ENCODE measurements at places on chromosomes 7 and 10.
A peak's percentile ranks its signal among the peaks of the same experiment; 100 is the strongest.

DNA sequence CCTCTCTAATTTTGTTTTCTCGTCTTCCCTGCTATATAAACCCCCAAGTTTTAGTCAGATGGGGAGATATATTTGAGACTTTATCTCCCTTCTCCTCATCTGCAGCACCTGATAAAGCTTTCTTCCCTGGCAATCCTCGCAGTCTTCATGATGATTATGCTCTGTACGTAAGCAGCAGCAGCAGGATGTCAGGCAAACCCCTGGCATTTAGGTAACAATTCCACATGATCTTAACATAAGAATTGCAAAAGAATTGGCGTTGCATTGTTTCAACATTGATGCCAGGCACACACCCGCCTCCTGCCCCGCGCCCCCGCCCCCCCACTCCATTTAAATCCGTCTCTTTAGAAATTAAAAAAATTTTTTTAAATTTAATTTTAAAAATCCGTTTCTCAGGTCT is 6.1 kb downstream of the PKD1L1 start:
- no peak for DNase-seq

DNA sequence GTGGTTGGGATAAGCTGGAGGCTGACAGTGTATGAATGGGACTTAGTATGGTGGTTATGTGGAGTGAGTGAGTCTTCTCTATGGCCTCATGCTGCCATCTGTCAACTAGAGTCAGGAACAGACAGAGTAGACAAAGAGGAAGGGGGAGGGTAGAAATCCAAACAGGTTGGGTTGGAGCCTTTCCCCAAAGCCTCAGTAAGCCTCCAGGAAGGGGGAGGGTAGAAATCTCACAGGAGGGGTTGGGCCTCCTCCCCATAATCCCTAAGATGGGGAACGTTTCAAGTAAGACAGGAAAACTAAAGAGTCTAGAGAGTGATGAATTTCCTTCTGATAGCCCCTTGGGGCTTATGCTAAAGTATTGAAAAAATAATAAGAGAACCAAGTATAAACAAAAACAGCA is 2.0 kb upstream of the AKR1B15 start:
- no peak for DNase-seq

GRCh38 chr7:70040970-70041766 is 442.9 kb downstream of the AUTS2 start:
- no peak for DNase-seq

DNA sequence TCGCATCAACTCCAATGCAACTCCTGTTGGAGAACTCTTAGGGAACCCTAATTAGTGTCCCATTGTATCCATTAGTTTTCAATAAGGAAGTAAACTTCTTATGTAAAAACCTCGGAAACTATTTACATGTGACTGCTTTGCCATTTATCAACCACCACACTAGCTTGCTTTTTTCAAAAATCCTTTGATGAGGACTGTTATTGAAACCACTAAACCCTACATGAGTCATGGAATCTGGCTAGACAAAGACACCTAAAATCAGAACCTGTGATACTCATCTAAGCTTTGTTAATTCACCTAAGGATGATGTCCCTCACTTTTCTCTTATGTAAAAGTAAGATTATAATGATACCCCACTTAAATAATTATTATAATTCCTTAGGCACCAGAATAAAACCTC is 414.1 kb upstream of the ETV1 start:
- DNase-seq: no peak

DNA sequence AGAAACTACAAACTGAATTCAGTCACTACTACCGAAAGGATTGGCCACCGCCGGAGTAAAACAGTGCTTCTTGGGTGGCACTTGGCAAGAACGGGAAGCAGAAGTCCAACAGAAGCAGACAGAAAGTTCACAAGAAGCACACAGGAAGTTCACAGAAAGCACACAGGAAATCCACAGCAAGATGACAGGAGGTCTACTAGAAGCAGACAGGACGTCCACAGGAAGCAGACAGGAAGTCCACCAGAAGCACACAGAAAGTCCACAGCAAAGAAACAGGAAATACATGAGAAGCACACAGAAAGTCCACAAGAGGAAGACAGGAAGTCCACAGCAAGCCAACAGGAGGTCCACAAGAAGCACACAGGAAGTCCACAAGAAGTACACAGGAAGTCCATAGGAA is 399.2 kb upstream of the AUTS2 start:
- DNase-seq: no peak

- DNase-seq: no peak
These were observed 50.2 kb downstream of the MTURN start for GRCh38 chr7:30184791-30185487.

DNA sequence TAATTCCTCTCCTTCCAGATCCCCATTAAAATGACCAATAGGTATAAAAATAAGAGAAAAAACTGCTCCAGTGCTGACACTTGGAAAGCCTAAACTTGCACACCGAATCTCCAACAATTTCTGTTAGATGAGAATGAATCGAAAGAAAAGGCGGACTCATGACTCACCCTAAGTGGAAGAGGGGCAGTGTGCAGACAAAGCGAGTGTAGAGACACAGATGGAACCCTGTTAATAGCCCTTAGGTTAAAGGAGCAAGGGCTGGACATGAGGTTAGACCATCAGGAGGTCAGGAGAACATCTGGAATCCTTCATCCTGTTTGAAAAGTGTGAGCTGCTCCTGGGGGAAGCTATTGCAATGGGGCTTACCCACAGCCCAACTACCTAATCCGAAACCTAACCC is 103.4 kb upstream of the GLI3 start:
- DNase-seq: no peak

DNA sequence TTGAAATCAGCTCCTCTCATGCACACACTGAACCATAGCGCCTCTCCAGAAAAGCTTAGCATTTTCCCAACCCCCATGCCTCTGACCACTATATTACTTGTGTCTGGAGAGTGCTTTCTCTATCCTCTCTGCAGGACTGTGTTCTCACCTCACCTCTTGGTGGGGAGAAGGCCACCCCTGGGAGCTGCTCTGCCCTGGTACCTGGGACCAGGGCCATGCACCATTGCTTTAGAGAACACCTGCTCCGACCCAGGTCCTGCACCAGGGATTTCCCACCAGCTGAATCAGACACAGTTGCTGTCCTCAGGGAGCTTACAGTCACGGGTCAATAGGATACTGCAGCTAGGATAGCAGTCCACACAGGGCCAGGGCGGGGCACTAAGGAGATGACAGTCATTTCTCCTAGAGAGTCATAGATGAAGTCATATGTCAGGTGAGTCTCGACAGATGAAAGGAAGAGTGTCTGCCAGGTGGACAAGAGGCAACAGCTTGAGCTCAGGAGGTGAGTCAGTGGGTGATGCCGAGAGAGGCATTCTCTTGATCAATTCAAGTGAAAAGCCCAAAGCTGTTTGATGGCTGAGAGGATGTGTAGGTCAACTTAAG is 619 bp upstream of the LMTK2 start:
- peak; percentile 13 for DNase-seq

DNA sequence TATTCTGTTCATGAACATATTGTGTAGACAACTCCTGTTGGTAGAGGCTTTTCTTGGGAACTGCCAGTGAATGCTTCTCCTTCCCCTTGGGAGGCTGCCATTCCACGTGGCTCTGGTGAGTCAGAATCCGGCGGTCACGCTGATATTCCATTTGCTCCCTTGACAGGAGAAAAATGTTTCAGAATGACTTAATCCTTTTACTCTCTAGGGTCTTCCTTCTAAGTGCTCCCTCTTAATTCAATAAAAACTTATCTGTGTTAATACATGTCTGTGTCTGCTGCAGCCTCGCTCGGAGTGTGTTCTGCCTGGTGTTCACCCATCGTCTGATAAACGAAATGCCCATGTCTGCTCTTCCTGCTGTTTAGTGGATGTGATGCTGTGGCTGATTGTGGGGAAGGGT is 278.6 kb downstream of the ARHGAP12 start:
- DNase-seq: no peak

DNA sequence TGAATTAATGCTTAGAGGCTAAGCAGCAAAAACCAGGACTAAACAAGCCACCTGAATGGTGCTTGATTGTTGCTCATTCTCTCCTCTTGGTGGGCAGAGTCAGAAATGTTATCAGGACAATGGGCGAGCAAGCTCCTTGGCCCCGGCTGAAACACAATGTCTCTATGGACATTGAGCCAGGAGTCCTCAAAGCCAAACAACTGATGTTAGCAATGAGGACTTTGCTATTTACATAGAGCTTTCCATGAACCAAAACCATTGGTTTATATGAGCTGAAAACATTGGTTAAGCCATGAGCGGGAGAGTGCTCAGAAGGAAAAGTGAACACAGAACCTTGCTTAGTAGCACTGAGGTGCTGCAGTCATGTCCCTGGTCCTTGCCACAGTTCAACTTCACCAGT is 21.5 kb upstream of the NPVF start:
- no peak for DNase-seq

GRCh38 chr7:22649686-22650085 is 77.3 kb upstream of the IL6 start:
- DNase-seq: no peak

- no peak for DNase-seq
These were observed 24.4 kb upstream of the ASAH2 start for GRCh38 chr10:50275650-50276235.

DNA sequence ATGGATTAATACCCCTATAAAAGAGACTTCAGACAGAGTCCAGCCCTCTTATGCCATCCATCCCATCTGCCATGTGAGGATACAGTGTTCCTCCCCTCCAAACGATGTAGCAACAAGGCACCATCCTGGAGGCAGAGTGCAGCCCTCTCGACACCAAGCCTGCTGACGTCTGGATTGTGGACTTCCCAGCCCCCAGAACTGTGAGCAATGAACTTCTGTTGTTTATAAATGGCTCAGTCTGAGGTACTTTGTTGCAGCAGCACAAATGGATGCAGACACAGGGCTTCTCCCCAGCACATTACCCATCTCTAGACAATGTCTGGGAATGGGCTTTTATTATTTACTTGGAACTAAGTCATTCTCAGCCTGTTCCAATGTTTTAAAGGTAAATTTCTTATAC is 195.6 kb downstream of the WDR37 start:
- no peak for DNase-seq

DNA sequence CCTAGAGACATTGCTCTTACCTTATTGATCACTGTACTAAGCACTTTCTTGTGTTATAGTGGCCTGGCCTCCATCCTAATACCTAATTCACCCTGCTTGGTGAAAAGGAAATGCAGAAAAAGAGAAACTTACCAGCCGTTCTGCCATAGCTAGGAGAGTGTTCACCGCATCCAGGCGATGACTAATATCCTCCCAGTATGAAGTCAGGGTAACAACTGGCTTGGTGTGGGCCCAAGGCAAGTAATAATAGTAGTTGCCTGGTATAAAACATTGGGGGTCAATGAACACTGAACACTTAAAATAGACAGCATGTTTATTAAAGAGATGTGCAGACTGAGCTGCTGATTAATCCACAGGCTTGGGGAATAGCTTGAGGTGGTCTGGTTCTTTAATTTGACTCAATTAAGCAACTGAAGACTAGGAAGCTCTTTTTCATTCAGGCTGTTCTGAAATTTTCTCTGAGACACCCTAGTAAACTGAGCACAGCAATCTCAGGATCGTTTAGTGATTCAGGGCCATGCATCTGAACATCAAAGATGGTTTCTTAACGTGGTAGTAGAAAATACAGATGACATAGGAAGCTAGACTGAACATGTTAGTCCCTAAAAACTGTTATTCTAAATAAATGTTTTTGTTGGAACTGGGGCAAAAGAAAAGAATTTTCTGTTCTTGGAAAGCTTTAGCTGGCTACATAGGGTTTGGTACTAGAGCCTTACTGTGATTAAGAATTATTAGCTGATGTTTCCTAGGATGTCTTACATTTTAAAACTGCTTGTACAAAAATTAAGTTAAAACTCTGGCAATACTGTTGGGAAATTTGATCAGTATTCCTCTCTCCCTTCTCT is 102.2 kb downstream of the MYOF start:
- DNase-seq: no peak

- no peak for DNase-seq
These were observed 32.2 kb downstream of the AP5Z1 start for GRCh38 chr7:4807598-4808016.

DNA sequence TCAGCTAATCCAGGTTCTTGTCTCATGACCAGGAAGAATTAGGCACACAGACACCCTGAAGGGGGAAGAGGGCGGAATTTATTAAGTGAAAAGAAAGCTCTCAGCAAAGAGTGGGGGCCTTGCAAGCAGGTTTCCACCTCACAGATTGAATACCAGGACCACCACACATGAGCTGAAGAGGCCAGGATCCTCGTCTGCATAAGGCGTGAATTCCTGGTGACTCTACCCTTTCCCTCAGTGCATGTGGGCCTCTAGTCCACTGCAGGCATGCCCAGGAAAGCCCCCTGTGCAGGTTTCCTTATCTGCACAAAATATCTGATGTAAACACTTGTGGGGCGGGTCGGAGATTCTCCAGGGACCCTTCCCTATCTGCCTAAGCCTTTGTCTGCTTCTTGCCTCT is 782.1 kb upstream of the LRRN3 start:
- DNase-seq: no peak

DNA sequence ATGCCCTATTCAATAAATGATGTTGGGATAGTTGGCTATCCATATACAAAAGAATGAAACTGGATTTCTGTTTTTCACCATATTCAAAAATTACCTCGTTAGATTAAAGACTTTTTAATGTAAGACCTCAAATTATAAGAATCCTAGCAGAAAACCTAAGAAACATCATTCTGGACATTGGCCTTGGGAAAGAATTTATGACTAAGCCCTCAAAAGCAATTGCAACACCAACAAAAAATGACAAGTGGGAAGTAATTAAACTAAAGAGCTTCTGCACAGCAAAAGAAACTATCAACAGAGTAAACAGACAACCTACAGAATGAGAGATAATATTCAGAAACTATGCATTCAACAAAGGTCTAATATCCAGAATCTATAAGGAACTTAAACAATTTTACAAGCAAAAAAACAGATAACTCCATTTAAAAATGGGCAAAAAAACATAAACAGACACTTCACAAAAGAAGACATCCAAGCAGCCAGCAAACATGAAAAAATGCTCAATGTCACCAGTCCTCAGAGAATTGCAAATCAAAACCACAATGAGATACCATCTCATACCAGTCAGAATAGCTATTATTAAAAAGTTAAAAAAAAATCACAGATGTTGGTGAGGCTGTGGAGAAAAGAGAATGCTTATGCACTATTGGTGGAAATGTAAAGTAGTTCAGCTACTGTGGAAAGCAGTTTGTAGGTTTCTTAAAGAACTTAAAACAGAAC is 309.8 kb downstream of the AHR start:
- no peak for DNase-seq

DNA sequence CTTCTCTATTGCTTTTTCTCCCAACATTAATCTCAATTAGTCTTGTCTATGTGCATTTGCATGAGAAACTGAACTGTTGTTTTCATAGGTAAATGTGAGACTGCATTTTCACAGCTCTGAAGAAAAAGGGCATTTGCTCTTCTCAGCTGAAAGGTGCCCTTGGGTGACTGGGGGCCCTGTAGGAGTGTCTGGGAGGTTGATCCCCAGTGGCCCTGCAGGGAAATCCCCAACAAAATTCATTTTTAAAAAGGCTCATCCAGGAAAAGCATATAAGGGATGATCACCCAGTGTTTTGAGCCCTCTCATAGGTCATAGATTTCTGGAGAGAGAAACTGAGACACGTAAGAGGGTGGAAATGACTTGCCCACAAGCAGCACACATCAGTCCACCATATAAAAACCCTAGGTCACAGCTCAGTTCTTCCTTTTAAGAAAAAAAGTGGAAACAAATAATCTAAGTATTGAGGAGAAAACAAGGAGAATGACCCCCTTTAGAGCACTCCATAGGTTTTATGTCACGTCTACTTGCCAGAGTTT is 190.3 kb upstream of the AHR start:
- DNase-seq: no peak
